ENCODE measurements at places on chromosomes 6 and 20.

DNA sequence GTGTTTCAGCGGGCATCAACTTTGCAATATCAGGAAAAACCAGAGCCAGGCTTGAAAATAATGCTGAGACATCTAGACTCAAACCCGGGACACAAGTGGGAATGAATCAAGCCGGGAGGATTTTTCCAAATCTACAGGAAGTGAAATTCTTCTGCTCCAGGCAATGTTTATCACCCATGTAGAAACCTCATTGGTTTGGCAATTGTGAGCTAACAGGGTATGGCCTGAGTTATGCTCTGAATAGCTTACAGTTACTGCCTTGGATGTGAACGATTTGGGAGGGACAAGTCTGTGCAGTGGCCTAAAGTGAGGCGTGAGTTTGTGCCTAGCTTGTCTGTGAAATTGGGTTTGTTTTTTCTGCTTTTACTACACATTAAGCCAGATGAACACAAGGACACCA, 87.4 kb downstream of the PCSK2 start:
- no peak for DNase-seq

- DNase-seq, result no peak
Measured at GRCh38 chr6:109445382-109445781, 4.9 kb downstream of the SMPD2 start.

- no peak for DNase-seq
Measured at GRCh38 chr6:105488516-105489215, 85.8 kb upstream of the PREP start.

DNA sequence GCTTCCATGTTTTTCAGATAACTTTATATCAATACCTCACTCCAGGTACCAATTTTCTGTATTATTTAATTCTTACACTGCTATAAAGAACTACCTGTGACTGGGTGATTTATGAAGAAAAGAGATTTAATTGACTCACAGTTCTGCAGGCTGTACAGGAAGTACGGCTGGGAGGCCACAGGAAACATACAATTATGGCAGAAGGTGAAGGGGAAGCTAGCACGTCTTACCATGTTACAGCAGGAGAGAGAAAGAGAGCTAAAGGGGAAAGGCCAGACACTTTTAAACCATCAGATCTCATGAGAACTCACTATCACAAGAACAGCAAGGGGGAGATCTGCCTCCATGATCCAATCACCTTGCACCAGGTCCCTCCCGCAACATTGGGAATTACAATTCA, 119.1 kb upstream of the BMP5 start:
- no peak for DNase-seq

DNA sequence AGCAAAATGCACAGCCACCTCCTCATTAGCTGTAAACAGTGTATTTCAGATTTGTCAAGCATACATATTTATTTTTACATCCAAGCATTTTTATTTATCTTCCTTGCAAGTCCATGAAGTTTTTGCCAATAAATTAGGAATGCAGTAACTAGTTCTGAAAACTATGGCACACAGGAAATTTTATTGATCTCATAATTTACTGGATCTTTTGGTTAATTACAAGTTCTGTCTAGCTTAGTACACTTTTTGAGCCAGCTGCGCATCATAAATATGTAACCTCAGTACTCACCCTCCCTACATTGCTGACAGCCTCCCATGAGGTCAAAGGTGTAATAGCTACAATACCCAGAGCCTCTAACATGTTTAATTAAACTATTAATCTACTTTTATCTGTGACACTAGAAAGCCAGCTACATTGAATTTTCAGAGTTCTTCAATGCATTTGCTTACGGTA, 898.2 kb downstream of the KIF16B start:
- no peak for DNase-seq

DNA sequence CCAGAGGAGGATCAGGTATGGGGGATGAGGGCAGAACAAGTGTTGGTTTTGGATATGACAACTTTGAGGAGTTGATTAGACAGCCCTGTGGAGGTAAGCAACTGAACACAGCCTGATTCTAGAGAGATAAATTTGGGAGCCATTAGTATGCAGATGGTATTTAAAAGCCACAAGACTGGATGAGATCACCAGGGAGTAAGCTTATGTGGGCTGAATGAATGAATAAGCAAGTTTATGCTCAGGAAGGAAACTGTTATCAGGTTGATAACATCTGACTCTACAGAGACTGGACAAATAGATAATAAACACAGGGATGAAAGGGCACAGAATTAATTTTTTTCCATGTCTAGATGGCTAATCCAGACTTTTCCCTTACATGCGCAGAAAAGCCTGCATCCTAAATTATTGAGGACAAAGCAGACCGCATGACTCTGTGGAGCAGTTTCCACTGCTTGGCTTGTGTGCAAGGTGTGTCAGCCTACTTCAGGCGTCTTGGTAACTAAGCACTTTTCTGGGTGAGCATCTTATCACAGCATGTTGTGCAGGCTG, 150.6 kb downstream of the GJA10 start:
- no peak for DNase-seq
